ENCODE measurements at places on chromosomes 6 and 20.

GRCh38 chr6:156885562-156885961 lies 108.4 kb downstream of the ARID1B start:
- DNase-seq, result no peak

DNA sequence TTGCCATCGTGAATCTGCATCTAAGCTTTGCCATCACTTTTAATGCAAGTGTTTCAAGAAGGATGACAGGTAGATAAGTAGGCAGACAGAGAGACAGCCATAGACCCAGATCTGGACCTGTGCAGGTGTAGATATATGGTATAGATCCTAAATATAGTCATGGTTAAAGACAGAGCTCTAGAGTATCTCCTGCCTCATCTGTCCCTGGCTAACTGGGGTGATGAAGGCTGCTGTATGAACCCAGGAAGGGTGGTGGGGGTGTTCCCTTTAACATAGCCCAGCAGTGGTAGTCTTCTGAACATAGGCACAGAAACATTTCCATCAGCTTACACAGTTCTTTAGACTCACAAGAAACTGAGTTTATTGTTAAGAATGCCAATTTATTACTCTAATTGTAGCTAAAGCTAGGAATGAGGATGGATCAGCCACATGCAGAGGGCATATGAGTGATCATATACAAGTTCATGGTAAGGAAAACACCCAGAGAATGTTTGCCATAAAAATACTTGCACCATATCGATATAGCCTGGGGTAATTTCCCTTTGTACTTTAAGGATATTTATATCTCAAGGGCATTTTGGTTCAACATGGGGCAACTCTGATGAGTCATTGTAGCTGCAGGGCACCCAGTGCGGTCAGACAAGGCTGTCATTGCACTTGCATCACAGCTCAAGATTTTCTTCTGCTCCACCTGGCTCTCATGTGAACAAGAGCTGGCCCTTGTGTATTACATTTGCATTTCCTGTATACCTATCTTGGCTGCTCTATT lies 587.2 kb downstream of the EPM2A start:
- no peak for DNase-seq

DNA sequence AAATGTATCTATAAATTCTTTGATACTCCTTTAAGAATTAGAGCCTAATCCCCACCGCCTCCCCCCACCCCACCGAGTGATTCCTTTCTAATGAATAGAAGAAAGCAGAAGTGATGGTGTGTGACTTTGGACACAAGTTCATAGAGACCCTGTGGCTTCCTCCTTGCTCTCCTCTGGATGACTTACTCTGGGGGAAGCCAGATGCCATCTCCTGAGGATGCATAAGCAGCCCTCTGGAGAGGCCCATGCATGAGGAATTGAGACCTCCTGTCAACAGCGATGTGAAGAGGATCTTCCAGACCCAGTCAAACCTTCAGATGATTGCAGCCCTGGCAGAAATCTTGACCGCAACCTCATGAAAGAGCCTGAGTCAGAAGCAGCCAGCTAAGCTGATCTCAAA lies 21.1 kb downstream of the AHCY start:
- DNase-seq, result no peak

DNA sequence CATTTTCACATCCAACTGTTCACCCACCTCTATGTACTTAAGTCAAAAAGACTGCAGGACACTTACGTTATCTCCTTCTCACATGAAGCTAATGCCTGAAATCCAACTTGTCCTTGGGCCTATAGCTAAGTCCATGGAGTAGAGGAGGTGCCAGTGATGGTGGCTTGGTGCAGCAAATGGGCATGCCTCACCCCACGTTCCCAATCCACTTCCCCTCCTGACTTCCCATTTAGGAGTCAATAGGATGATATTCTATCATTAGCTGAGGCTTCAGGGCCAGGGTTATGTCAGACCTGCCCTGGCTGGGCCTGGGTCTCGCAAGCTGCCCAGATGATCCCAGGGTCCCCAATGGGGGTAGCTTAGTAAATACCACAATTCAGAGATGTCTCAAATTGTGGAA lies 410.4 kb downstream of the MAFB start:
- no peak for DNase-seq

DNA sequence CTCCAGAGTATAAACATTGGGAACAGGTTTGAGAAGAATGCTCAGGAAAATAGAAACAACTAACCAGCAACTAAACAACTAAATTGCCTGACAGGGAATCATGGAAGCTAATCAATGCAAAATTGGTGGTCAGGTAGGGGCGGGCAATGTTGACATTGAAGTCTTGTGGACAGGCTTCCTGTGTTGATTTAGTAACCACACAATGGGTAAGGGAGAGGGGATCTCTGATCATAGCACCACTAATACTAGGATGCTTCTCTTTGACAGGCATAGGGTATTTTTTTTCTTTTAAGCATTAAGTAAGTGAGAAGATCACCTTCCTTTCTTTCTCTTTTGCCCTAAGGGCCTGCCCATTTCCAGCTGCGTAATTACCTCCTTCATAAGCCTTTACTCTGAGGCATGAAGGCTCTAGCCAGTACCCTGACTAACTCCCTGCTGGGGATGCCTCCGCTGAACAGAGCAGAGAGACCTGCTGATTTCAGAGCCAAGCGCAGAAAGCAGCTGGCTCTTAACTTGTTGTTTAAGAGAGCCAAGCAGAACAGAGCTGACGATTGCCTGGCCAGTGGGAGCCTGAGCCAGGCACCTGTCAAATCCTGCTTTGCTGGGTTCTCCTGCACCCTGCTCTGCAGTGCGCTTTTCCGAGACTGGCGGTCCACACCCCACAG lies 118.7 kb downstream of the BMP2 start:
- DNase-seq, result no peak

- DNase-seq, result no peak
These were observed 24.3 kb upstream of the NHSL1 start for GRCh38 chr6:138523347-138524210.

DNA sequence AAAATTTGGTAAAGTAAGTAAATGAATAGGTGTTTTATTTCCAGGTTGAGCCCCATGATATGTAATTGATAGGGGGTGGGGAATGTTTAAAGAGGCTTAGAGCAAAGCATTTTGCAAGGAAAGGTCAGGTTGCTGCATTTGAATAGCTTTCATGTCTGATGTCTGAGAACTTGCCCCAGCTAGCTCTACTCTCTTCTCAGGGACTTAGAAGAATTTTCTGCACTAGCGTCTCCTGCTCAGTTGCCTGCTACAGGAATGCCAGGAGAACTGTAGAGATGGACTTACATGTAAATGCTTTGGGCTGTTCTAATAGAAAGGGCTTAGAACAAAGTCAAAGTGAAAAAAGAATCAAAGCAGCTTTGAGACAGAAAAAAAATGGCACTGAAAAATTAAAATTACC lies 35.5 kb downstream of the TRMT6 start:
- DNase-seq, result no peak

GRCh38 chr6:119523556-119523955 lies 174.0 kb upstream of the MAN1A1 start:
- no peak for DNase-seq

GRCh38 chr20:1373614-1374013 lies 19.2 kb downstream of the FKBP1A start:
- no peak for DNase-seq

DNA sequence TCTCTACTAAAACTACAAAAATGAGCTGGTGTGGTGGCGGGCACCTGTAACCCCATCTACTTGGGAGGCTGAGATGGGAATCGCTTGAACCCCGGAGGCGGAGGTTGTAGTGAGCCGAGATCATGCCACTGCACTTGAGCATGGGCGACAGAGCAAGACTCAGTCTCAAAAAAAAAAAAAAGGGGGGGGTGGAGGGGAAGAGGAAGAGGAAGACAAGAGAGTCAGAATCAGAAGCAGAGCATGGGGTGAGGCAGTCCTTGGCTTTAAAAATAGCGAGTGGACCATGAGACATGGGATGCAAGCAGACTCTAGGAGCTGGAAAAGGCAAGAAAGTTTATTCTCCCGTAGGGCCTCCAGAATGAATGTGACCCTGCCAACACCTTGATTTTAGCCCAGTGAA lies 3.9 kb upstream of the SLC9A8 start:
- no peak for DNase-seq

Data from A673 (cell line).